ENCODE measurements at places on chromosomes 2 and 18. TPM values are rescaled to one million over a fixed set of nuclear protein-coding genes. Genes with fewer than 3 reads are reported as not detected.

Gene NAB1
- total RNA-seq: 53.6 TPM

Gene COLEC11
- total RNA-seq: not detected

DNA sequence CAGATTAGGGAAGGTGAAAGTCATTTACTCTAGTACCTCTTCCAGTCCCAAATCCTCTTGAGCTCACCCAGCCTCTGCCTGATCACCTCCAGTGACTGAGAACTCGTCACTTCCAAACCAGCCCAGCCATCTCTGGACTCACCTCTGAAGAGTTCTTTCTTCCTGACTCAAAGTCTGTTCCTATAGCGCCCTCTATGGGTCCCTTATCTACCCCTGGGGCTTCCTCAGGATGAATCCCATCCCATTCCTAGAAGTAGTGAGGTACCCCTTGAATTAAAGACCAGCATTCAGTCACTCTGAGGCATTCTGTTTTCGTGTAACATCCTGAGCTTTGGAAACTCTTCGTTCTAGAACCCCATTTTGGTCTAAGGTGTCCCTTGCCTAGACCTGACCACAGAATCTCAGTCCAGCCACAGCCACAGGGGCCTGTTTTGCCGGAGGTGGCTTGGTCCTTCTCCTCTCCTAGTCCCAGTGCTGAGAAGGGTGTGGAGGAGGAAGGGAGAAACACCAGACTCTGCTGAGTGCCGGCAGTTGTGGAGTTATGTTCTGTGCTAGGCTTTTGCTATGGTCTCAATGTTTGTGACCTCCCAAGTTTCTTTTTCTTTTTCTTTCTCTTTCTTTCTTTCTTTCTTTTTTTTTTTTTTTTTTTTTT, 32.7 kb downstream of the SIX3 start:
- H3K36me3 ChIP-seq: no peaks in the 10 kb centered on the region
- no peak overlapping the region for H3K4me3 ChIP-seq
- H3K27me3 ChIP-seq: peaks cover 11% of the 10 kb centered on the region
- no peak for DNase-seq
- H3K4me1 ChIP-seq: peaks cover 9% of the 10 kb centered on the region
- H3K27ac ChIP-seq: no peak overlapping the region

DNA sequence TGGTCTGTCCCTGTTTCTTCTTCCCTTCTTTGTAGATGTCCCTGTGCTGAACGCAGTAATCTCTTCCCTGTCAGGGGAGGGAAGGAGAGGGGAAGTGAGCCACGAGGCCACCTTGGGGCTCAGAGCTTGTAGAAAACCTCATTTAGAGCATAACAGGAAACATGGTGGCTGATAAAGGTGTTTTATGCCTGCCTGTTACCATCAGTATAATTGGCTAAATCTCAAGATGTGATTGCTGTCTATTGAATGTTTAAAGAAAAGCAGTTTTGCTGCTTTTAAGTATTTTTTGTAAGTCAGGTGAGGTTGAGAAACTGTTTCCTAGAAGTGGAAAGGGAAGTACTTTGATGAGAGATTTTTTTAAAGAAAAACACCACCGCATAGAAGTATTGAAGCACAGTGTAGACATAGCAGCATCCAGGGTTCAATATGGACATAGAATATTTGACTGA, 59.7 kb upstream of the PDK1 start:
- H3K27ac ChIP-seq: no peak overlapping the region
- DNase-seq: no peak
- H3K4me3 ChIP-seq: no peak overlapping the region
- H3K4me1 ChIP-seq: no peaks in the 10 kb centered on the region

DNA sequence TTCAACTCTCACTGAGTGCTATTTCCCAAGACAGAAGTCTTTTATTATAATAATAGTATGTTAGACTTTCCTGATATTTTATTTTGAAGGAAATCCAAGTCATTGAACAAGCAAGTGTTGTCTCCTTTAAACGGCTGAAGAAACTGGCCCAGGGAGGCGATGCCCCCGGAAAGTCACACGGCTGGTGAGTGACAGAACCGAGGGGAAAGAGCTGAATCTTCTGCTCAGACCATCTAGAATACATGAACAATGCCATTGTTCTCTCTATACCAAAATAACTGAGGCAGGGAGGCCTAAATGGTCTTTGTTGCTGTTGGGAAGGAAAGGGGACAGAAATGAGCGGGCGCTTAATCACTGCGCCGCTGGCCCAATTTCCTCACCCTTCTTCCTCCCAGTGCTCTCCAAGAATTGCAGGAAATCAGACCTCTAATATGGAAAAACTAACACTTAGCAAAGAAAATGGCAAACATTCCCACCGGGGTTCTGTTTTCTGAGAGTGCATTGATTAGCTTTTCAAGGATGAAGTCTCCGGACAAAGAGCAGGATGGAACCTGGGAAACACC, 101.5 kb downstream of the KLF7 start:
- no peak for DNase-seq

All from osteocyte (in vitro differentiated cells).